Stimulated activated CD8-positive, alpha-beta memory T cell treated with anti-CD3 and anti-CD28 coated beads, Interleukin-7, amount 100 ng/mL, for 1 hour (primary cell): ENCODE measurements at places on chromosomes 13 and 19.

DNA sequence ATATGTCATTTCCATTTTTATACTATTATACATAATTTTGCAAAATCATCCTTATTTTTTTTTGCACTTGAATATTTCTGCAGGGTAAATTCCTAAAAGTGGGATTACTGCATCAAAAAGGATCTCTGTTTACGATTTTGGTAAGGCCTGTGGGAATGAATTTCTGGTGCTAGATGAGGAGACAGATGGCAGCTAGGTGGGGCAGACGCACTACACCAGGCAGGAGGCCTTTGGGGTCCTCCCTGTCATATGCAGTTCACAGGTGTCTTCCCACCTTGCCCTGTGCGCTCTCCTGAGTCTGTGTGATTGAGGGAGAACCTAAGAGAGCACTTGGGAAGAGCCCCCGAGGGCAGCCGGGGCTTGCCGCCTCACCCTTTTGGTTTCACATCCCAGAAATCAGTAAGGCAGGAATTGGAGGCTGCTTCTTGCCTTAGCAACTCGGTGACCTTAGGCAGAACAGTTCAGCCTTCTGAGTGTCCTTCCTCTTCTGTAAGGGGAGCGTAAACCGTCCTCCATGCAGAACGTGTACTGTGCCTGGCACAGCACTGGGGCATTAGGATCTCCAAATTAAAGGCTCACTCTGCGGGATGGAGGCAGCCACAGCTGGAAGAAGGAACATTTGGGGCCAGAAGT is 13.4 kb upstream of the GJB2 start:
- DNase-seq = no peak

GRCh38 chr19:33063356-33063752 is 1.3 kb downstream of the RHPN2 start:
- DNase-seq = no peak

DNA sequence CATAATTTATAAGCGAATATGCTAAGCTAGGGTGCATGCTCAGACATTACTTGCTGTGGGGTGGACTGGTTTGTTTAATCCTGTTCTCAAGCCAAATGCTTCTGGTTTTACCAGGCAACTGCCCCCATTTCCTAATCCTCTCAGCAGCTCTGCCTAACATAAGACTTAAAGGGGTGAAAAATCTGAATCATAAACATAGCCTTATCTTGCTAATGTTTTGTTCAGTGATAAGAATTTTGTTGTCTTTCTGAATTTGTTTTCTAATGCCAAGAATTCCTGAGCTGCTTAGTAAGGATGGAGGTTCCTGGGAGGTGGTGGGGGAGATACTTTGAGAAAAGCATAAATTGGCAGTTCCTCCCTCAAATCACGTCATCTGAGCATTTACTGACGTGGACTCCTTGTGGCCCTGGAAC is 42.7 kb downstream of the ING1 start:
- DNase-seq = no peak

GRCh38 chr19:16541526-16542044 is 652 bp downstream of the CHERP start:
- DNase-seq = no peak

DNA sequence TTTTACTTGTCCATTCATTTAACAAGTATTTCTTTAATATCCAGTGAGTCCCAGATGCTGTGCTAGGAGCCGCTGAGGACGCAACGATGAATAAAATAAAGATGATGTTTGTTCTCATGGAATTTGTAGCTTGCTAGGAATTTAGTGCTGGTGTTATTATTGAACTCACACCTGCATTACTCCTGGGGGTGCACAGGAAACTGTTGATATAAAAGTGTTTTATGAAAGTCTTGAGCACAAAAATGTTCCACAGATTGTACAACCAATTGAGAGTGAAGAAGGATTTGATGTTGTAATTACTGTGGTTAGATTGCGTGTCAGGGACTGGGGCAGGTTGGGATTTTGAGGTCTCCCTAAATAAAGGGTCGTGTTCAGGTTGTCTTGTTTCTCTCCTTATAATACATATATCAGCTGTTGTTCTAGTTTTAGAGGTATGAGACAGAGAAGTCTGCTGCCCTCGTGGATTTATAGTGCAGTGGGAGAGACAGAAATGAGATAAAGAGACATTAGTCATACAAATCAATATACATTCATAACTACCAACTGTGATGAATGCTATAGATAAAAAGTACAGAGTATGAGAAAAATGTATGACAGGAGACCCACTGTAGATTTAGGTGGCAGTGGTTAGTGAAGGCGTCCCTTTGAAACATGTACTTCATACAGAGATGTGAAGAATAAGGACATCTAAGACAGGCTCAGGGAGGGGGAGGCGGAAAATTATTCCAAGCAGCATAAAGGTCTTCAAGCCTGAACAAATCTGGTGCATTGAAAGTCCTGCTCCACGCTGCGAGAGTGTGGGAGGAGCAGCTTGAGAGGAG is 11.3 kb downstream of the CACNG6 start:
- no peak for DNase-seq

GRCh38 chr13:20356444-20356843 is 124.3 kb upstream of the GJB6 start:
- DNase-seq = no peak

- DNase-seq = no peak
Measured at GRCh38 chr19:52197964-52198363, 8.1 kb downstream of the PPP2R1A start.

GRCh38 chr13:31631071-31631470 is 108.3 kb upstream of the RXFP2 start:
- DNase-seq = no peak

- no peak for DNase-seq
Measured at GRCh38 chr13:53159431-53159830, 130.8 kb downstream of the OLFM4 start.

DNA sequence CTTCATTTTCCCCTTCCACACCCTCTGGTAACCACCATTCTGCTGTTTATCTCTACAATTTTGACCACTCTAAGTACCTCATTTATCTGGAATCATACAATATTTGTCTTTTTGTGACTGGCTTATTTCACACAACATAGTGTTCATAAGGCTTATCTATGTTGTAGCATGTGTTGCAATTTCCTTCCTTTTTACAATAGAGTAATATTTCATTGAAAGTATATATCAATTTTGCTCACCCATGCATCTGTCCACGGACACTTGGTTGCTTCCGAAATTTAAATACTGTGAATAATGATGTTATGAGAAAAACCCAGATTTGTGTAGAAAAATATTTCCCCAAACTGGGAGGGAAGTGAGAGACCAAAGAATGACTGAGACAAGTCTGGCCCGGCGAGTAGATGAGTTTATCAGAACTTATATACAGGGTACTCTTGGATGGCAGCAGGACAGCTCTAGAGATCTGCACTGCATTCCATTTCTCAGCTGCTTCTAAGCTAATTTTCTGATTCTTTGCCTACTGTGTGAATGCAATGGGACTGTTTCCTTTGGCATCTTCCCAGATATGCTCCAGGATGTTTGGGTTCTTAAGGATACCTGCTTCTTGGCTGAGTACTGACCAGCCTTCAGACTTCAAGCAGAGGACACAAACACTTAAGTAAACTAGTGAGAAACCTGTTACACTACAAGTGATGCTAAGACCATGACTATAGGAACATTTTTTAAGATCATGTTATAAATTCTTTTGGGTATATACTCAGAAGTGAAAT is 834.0 kb upstream of the PCDH9 start:
- DNase-seq = no peak

DNA sequence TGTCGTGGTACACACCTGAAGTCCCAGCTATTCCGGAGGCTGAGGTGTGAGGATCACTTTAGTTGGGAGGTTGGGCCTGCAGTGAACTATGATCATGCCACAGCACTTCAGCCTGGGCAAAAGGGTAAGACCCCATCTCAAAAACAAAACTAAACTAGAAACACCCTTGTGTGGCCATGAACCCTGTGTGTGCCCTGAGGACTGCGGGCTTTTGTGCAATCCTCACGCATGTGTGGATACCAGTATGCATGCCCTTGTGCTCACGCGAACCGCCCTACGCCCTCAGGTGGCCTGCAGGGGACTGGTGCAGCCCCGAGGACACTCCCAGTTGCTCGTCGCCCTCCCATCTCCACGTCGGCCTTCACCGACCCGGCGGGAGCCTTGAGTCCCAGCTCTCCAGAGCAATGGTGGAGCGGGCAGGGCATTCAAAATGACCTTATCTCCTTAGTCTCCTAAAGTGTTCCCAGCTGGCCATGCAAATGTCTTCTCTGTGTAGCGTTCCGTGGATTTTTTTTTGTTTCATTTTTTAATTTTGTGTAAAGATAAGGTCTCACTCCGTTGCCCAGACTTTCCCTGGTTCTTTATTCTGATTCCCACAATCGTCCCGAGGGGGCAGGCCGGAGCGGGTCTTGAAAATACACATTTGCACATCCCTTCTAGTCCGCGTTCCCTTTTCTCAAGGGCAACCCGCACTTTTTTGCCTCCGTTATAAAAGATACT is 868 bp upstream of the EGLN2 start:
- no peak for DNase-seq

DNA sequence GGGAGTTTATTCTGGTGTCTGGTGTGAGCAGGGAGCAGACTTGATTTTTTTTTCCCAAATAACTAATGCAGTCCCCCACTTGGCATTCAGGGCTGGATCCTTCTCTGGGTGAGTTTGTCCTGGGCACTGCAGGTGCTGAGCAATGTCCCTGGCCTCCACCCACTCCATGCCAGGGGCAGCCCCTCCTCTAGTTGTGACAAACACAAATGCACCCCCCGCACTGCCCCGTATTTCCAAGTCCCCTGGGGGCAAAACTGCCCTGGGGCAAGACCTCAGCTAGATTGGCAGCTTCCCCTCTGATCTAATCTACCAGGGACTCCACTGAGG is 6.4 kb downstream of the MOB3A start:
- DNase-seq = no peak

DNA sequence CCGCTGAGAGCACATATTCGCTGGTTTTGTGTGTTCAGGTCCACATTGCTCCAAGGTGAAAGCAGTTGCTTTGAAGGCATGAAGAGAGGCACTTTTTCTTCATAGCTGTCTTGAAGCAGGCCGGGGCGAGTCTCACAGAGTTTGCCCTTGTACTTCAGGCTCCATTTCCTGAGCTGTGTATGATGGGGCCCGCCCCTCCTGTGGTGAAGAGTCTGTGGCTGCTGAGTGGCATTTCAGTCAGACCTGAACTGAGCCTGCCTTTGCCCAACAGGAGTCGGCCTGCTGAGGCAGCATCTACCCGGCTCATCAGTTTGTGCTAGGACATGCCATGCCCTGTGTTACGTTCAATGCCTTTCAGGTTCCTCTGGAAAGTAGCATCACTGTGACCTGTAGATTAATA is 44.4 kb upstream of the C1QTNF9 start:
- peak; percentile 56 for DNase-seq

DNA sequence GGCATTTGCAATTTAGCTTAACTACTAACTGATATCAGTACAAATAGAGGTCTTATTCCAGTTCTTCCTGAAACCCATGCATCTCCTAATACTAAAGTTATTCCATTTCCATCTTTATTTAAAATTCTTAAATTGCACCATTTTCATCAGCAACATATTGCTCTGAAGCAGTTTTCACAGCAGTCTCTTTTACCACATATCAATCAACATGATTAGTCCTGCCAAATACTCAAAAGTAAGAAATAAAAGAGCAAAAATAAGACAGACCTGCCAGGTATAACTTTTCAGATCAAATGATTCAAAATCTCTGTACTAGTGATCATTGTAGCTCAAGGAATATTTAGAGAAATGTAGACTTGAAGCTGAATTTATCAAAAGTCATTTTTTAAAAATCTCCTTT is 141.7 kb downstream of the SLITRK1 start:
- DNase-seq = no peak

- DNase-seq = no peak
Measured at GRCh38 chr13:64438084-64438483, 2792.1 kb downstream of the PCDH9 start.

- no peak for DNase-seq
Measured at GRCh38 chr19:49534632-49535385, 7.0 kb downstream of the RCN3 start.

GRCh38 chr13:52707375-52707774 is 32.2 kb downstream of the CNMD start:
- no peak for DNase-seq

DNA sequence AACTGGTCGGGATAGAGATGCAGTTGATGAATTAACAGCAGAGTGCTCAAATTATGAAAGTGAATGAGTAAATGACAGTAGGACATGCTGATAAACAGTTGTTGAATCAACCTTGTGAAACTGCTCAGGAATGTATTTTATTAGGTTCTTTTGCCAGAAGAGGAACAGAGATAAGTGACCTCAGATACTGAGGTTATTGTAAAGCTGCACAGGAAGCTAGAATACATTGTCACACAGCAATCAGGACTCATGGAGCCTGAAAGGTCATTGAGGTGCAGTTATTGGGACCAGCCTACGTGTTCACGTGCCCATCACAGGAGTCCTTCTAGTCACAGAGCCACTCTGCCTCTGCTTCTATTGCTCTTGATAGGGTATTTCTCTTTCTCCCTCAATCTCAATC is 47.5 kb upstream of the MED4 start:
- no peak for DNase-seq

GRCh38 chr13:45222919-45223318 is 22.1 kb upstream of the KCTD4 start:
- no peak for DNase-seq

GRCh38 chr19:48149430-48149829 is 20.7 kb downstream of the LIG1 start:
- DNase-seq = no peak

- peak; percentile 19 for DNase-seq
Measured at GRCh38 chr19:54029930-54030490, 33.7 kb downstream of the VSTM1 start.

- no peak for DNase-seq
Measured at GRCh38 chr19:49272204-49272603, 52.8 kb downstream of the SLC6A16 start.

DNA sequence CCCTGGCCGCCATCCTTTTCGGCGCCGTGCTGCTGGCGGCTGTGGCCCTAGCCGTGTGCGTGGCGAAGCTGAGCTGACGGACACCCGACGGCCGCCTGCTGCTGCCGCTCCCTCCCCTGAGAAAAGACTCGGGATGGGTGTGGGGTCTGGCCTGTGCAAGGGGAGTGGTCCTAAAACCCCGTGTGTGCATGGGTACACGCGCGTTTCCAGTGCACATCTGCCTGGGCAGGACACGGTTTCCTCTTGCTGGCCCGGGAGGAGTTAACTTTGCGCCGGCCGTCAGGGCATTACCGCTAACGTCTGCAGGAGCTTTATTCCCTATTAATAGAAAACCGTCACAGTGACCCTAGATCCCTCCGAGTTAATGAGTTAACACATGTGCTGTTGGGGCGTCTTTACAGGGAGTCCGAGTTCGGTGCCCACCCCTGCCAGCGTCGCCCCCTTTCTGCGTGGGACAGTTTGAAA is 1.3 kb downstream of the RGS9BP start:
- DNase-seq = no peak

GRCh38 chr13:79910875-79911540 is 429.9 kb downstream of the SPRY2 start:
- DNase-seq = no peak
